ENCODE measurements at places on chromosomes 4 and X.

GRCh38 chr4:5774416-5775036, 63.5 kb downstream of the EVC start:
- DNase-seq: no peak

DNA sequence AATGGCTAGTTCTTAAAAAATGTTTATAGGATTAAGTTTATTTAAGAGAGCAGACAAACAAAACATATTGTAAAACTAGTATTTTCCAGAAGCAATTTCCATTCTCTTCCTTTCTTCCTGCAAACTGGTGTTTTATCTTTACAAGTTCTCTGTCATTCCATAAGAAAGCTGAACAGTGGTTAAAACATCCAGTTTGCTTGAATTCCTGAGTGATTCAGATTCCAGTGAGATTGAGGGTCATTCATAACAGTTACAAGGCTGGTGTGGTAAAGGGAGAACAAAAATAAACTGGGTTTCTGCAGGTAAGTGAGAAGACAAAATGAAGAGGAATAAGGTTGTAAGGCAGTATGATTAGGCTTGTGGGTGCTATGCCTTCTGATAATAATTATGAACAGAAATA, 544.8 kb upstream of the DIPK2B start:
- DNase-seq: no peak

GRCh38 chr4:100778431-100778830, 260.6 kb upstream of the EMCN start:
- no peak for DNase-seq

DNA sequence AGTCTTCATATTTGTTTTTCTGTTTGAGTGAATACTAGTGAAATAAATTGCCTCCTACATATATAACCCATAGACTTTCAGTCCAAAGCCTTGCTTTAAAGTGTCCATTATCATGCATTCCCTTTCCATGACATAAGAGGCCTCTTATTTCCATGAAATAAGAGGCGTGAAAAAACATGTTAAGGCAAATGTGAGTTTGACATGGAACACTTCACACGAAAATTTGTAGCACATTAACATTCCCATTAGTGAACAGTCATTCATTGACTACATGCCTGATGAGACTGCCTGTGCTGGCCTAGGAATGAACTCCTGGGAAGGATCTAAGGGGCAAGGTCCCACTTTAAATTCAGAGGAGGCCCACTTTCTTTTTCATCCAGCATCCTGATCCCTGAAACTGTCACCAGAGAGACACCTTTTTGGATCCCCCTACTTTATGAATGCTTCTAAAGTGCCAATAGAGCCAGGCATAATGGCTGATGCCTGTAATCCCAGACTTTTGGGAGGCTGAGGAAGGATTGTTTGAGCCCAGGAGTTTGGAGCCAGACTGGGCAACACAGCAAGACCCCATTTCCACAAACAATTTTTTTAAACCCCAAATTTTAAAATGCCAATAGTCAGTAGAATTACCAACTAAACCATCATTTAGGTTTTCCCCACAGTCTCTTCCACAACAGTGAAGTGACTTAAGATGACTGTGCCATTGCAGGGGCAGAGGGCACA, 6.7 kb downstream of the RTL8B start:
- no peak for DNase-seq

DNA sequence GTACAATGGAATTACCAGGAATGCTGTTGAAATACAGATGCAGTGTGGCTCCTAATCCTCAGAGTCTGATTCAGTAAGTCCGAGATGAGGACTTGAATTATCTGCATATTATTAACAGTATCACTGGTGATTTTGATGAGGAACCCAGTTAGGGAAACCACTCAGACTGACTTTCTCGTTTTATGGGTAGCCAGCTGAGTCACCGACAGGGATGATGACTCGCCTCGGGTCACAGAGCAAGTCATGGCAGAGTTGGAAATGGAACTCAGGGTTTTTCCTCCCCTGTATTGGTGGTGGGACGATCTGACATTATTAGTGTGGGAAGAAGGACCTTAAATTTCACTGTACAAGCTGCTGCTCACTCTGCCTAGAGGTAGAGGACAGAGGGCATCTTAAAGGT, 51.3 kb downstream of the RTL9 start:
- no peak for DNase-seq

DNA sequence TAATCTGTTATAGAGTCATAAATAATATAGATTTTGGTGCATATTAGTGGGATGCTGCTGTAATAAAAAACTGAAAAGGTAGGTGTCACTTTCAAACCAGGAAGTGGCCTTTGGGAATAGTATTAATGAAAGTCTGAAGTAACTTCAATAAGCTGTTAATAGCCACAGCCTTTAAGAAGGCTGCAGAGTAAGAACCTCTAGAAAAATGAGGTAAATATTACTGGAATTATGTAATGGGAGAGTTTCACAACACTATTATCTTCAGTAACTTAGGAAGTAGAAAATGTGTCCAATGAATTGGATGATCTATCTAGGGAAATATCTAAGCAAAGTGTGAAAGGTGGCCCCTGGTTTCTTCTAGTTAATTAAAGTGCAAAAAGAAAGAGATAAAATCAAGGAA, 104.7 kb downstream of the NCAPG start:
- DNase-seq: no peak
